Pancreas (tissue), 10 donors: ENCODE measurements at places on chromosomes 2 and 18. TPM values are rescaled to one million over a fixed set of nuclear protein-coding genes. Genes with fewer than 3 reads are reported as not detected.

Gene GATA6
- polyA plus RNA-seq, result 20.1 TPM

Gene PSMA8
- not detected for polyA plus RNA-seq

Gene RIOK3
- polyA plus RNA-seq, result 30.4 TPM

Gene HAUS1
- polyA plus RNA-seq, result 9.6 TPM

DNA sequence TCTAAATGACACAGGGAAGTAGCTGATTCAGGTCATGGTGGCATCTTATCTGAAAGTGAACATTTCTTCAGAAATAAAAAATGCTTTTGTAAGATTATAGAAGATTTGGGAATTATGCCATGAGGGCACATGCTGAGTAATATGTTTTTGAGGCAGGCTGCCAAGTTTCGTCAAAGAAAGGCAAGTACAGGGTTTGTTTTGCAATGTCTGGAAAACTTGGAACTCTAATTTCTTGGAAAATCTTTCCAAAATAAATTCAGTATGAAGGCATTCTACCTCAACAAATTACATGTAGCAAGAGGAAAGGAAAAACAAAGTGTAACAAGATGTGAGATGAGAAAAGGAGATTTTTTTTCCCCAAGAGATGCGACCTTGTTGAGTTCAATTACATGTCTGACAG, 167.7 kb downstream of the PLCL1 start:
- DNase-seq, result no peak
- no peak overlapping the region for H3K4me3 ChIP-seq
- H3K27ac ChIP-seq, result no peak overlapping the region
- H3K36me3 ChIP-seq, result no peaks in the 10 kb centered on the region
- no peaks in the 10 kb centered on the region for H3K27me3 ChIP-seq

DNA sequence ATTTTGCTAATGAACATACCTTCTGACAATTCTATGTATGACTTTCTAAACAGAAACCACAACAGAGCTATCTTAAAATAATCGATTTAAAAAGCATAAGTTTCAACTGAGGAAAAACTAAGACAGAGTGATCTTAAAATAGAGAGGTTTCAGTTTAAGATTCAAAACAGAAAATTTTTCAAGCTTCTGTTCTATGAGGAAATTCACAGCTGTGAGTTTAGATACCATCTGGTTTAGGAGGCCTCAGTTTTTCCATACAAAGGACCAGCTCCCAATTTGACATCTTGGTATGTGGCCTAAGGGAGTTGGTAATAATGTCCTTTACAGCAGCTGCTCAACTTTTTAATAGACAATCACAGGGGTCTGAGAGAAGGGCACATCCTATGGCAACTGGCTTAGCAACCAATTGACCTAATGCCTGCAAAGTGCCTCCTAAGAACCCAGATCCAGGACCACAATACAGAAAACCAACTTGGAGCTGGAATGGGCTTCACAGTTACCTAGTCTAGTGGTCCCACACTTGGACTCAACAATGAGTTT, 39.7 kb downstream of the MDH1 start:
- H3K27ac ChIP-seq, result no peak overlapping the region
- no peaks in the 10 kb centered on the region for H3K4me1 ChIP-seq
- no peaks in the 10 kb centered on the region for H3K36me3 ChIP-seq
- no peak for DNase-seq
- no peak overlapping the region for H3K4me3 ChIP-seq

- DNase-seq, result no peak
- no peaks in the 10 kb centered on the region for H3K4me1 ChIP-seq
- H3K27me3 ChIP-seq, result no peaks in the 10 kb centered on the region
- H3K36me3 ChIP-seq, result no peaks in the 10 kb centered on the region
Observed at GRCh38 chr2:204678031-204678430, 132.8 kb downstream of the PARD3B start.

DNA sequence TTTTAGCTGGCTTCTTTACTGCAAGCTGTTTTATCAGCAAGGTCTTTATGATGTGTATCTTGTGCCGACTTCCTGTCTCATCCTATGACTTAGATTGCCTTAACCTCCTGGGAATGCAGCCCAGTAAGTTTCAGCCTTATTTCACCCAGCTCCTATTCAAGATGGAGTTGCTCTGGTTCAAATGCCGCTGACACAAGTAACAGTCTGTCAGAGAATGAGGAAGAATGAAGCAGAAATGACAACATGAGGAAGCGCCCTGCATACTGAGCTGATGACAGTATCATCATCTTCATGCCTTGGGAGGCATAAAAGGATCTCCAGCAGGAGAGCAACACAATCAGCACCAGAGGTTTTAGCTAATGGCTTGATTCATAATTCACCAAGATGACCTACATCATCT, 309.4 kb downstream of the NBAS start:
- H3K27ac ChIP-seq, result no peak overlapping the region
- no peaks in the 10 kb centered on the region for H3K27me3 ChIP-seq
- H3K36me3 ChIP-seq, result no peaks in the 10 kb centered on the region
- H3K4me3 ChIP-seq, result no peak overlapping the region

DNA sequence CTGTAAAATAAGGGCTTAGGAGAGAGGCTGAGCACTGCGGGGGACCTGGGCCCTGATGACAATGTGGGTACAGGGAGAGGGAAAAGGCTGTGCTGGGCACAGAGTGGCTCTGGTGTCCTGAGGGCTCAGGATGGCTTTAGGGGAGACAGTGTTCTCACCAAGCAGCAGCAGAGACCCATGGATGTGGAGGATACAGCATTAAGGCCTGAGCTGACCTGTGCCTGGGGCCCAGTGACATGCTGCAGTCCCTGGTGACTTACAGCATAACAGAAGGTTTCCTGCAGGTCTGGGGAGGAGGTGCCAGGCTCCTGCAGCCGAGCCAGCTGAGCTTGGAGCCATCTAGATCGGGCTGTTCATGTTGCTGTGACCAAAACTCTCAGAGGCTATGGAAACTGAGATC, 191.3 kb upstream of the SMAD2 start:
- no peaks in the 10 kb centered on the region for H3K27me3 ChIP-seq
- H3K27ac ChIP-seq, result no peak overlapping the region
- no peak for DNase-seq
- H3K4me3 ChIP-seq, result no peak overlapping the region

GRCh38 chr2:116820986-116821385, 993.5 kb upstream of the DDX18 start:
- no peaks in the 10 kb centered on the region for H3K36me3 ChIP-seq
- H3K27ac ChIP-seq, result no peak overlapping the region
- DNase-seq, result no peak
- no peaks in the 10 kb centered on the region for H3K4me1 ChIP-seq
- H3K27me3 ChIP-seq, result no peaks in the 10 kb centered on the region
- H3K4me3 ChIP-seq, result no peak overlapping the region

- no peaks in the 10 kb centered on the region for H3K4me1 ChIP-seq
- no peaks in the 10 kb centered on the region for H3K36me3 ChIP-seq
- H3K4me3 ChIP-seq, result no peak overlapping the region
- H3K27ac ChIP-seq, result no peak overlapping the region
- no peak for DNase-seq
Observed at GRCh38 chr2:71892423-71892730, 255.3 kb downstream of the CYP26B1 start.
